ENCODE measurements at places on chromosomes 7 and 10. TPM values are rescaled to one million over a fixed set of nuclear protein-coding genes. Genes with fewer than 3 reads are reported as not detected.

GRCh38 chr7:18846765-18847215 is 270.6 kb downstream of the TWIST1 start:
- H3K27ac ChIP-seq = no peak overlapping the region
- H3K4me1 ChIP-seq = no peaks in the 10 kb centered on the region

DLG5 gene
- 92.4 TPM for total RNA-seq

AKR1D1 gene
- total RNA-seq = not detected

DNA sequence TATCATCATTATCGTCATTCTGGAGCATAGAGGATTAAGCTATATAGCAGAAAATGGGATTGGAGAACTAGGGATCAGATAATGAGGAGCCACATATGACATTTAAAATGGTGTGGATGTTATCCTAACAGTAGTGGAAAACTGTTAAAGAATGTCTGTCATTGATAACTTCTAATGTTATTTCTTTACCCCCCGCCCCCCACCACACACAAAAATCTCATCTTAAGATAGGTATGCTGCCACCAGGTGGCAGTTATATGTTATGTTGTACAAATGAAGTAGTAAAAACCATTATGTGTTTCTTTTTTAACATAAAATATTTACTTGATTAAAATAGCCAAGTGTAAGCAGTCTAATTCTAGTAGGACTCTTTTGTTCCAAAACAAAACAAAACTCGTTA is 13.0 kb downstream of the AKAP9 start:
- H3K4me3 ChIP-seq = no peak overlapping the region
- H3K27ac ChIP-seq = no peak overlapping the region
- no peak for DNase-seq
- peaks cover 6% of the 10 kb centered on the region for H3K4me1 ChIP-seq
- no peaks in the 10 kb centered on the region for H3K36me3 ChIP-seq

DNA sequence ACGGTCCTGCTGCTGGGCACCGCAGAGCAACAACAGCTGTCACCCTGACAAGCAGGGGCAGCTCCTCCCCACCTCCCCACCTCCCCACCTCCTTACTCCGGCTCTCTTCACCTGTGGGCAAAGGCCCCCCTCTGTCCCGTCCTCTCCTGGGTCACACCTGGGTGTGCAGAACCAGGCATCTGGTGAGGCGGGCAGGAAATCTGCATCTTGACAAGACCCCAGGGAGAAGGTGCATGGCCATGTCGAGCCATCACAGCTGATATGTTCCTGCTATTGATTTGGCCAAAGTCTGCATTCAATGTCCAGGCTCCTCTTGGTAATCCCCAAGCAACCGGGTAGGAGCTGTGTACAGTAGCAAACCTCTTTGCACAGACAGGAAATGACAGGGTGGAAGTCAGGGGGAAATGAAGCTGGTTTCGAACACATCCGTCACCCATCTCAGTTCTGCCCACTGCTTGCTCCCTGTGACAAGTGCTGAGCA is 554.2 kb downstream of the DNAJB6 start:
- no peaks in the 10 kb centered on the region for H3K36me3 ChIP-seq
- no peak for DNase-seq
- H3K4me1 ChIP-seq = no peaks in the 10 kb centered on the region
- H3K27me3 ChIP-seq = no peaks in the 10 kb centered on the region
- H3K27ac ChIP-seq = no peak overlapping the region

CUZD1 gene
- total RNA-seq = 0.81 TPM

ASB10 gene
- not detected for total RNA-seq

HUS1 gene
- 32.1 TPM for total RNA-seq

FAM25G gene
- total RNA-seq = not detected

- no peaks in the 10 kb centered on the region for H3K27me3 ChIP-seq
- peak overlapping the region; percentile 10 for H3K4me3 ChIP-seq
- DNase-seq = no peak
- H3K27ac ChIP-seq = no peak overlapping the region
- no peaks in the 10 kb centered on the region for H3K4me1 ChIP-seq
These were observed 5.9 kb downstream of the CPA2 start for GRCh38 chr7:130272381-130273080.

CYP2C19 gene
- not detected for total RNA-seq

NEUROG3 gene
- not detected for total RNA-seq

- no peak overlapping the region for H3K4me3 ChIP-seq
- no peak for DNase-seq
- H3K36me3 ChIP-seq = no peaks in the 10 kb centered on the region
- H3K4me1 ChIP-seq = no peaks in the 10 kb centered on the region
- H3K27ac ChIP-seq = no peak overlapping the region
These were observed 15.2 kb downstream of the ZCWPW1 start for GRCh38 chr7:100413346-100413745.

GRCh38 chr10:56258378-56258777 is 102.7 kb downstream of the ZWINT start:
- no peak overlapping the region for H3K4me3 ChIP-seq
- no peaks in the 10 kb centered on the region for H3K4me1 ChIP-seq
- DNase-seq = no peak
- H3K27ac ChIP-seq = no peak overlapping the region

DNA sequence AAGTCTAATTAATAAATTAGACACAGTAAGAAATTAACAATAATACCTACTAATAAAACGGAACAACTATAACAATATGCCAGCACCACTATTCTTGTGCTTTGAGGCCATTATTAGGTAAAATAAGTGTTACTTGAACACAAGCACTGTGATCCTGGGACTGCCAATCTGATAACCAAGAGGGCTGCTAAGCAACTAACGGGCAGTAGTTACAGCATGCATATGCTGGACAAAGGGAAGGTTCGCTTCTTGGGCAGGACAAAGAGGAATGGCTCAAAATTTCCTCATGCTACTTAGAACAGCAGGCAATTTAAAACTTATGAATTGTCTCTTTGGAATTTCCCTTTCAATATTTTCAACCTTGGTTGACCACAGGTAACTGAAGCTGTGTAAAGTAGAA is 718.6 kb downstream of the SORCS3 start:
- no peak for DNase-seq
- no peak overlapping the region for H3K4me3 ChIP-seq
- H3K4me1 ChIP-seq = no peaks in the 10 kb centered on the region
- H3K36me3 ChIP-seq = no peaks in the 10 kb centered on the region
- H3K27me3 ChIP-seq = no peaks in the 10 kb centered on the region

POU6F2 gene
- total RNA-seq = not detected

DNA sequence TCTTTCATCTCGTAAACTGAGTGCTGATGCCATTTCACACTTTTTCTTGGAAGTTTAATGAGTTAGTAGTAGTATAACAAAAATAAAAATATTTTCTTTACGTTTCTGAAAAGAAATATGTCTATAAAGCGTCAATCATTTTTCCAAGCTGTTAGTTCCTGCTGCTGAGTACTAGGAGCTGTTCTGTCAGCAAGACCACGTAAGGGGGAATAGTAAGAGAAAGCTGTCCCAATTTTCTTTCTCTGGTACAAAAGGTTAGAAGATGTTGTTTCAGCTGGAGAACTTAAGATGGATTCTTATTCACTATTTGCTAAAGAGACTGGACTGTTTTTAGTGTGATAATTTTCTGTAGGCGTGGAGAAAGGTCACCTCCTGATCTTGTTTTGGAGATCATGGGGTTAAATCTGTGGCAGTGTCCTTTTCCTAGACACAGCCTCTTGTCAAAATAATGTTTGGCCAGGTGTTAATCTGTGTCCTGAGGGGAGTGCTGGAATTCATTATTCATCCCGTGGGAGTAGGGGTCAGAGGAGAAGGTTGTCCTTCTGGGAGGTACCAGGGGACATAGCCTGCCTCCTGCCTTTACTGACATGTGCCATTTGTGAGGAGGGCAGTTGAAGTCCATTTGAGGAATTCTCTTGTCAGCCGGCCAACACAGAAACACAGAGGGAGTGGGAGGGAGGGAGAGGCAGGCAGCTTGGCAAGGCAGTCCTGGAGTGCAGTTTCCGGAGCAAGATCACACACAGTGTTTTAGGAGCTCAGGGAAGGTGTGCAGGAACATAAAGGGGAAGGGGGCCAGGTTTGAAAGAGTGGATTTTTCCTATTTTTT is 368.7 kb downstream of the AUTS2 start:
- no peak overlapping the region for H3K27ac ChIP-seq
- peaks cover 29% of the 10 kb centered on the region for H3K4me1 ChIP-seq
- no peaks in the 10 kb centered on the region for H3K27me3 ChIP-seq
- no peak overlapping the region for H3K4me3 ChIP-seq
- peak; percentile 72 for DNase-seq
- no peaks in the 10 kb centered on the region for H3K36me3 ChIP-seq

GRCh38 chr10:33253411-33253810 is 81.1 kb downstream of the NRP1 start:
- H3K4me3 ChIP-seq = no peak overlapping the region
- no peaks in the 10 kb centered on the region for H3K27me3 ChIP-seq
- DNase-seq = no peak
- H3K27ac ChIP-seq = no peak overlapping the region
- H3K36me3 ChIP-seq = no peaks in the 10 kb centered on the region

- no peak overlapping the region for H3K27ac ChIP-seq
- no peak overlapping the region for H3K4me3 ChIP-seq
- H3K27me3 ChIP-seq = no peaks in the 10 kb centered on the region
- H3K4me1 ChIP-seq = peaks cover under 1% of the 10 kb centered on the region
- H3K36me3 ChIP-seq = no peaks in the 10 kb centered on the region
- DNase-seq = no peak
These were observed 7.5 kb downstream of the ANKIB1 start for GRCh38 chr7:92253251-92253650.

GRCh38 chr10:86654411-86655172 is at the start of gene OPN4:
TSS of gene OPN4 (plus strand) at chr10:86654547. CDS start at chr10:86654784, 237 bp downstream.
- H3K4me3 ChIP-seq = no peak within 1 kb of the TSS
- H3K27ac ChIP-seq = no peak within 1 kb of the TSS
- no peaks in the 10 kb centered on the region for H3K36me3 ChIP-seq
- DNase-seq = no peak
- no peaks in the 10 kb centered on the region for H3K27me3 ChIP-seq

DNA sequence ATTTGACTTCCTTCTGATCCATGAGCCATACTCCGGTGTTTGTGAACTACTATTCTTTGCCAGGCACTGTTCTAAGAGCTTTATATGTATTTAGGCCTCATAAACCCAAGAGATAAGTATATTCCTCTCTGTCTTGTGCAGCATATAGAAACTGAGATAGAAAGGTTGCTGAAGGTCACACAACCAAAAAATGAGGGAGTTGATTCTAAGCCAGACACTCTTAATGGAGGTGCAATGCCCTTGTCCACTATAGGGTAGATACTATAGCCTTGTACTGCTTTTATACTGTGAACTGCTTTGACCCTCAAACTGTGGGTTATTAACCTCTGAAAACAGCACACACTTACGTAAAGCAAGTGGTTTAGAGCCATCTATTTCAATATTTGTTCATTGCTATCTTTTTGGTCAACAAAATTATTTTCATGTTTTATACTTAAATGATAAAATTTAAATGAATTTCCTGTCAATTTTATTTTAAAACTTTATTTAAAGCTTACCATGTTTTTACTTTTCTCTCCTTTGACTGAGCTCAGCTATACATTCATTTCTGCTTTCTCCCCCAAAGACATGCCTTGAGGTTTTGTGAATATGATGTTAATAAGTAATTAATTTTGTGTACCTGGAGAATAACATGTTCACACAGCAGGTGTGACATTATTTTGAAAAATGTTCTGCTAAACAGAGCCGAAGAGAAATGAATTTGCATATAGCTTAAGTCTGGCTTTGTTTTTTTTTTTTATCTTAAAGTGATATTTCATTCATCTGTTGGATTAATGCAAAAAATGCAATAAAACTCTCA is 687.3 kb downstream of the DNAJB9 start:
- H3K27ac ChIP-seq = no peak overlapping the region
- no peaks in the 10 kb centered on the region for H3K4me1 ChIP-seq
- no peak for DNase-seq

DNA sequence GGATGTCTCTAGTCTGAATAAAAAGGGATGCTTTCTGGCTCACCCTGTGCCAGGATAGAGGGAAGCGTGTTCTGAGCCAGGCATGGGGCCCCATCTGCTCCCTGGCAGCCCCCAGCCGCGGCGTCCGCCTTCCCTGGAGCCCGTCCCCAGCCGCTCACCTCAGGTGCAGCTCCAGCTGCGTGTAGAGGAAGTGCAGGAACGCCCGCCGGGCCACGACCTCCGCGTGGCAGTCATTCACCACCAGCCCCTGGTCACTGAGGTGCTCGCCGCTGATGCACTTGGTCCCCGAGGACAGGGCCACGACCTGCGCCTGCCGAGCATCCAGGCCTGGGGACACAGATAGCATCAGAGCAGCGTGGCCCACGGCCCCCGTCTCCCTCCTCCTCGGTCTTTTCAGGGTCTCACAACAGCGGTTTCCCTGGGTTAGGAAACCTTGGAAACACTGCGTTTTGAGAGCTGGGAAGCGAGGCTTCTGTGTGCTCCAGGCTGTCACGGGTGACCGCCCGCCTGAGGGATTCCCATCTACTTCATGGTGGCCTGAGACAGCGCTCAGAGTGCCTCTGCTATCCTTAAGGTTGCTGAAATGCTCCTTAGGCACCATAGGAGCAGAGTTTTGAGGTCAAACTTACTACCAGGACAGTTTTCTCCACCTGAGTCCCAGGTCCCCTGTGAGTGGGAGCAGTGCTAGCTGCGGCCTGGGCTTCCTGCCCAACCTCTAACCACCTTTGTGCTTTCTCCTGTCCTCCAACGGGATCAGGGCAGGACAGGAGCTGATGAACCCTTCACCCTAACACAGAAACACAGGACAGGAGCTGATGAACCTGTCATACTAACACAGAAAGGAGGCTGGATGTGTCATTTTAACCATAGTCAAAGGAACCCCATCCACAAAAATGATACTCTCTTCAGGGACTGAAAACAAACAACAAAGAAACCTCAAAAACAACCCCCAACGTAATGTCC is 186.1 kb downstream of the WDR37 start:
- H3K36me3 ChIP-seq = no peaks in the 10 kb centered on the region
- H3K4me1 ChIP-seq = no peaks in the 10 kb centered on the region
- H3K4me3 ChIP-seq = no peak overlapping the region
- DNase-seq = no peak
- H3K27ac ChIP-seq = no peak overlapping the region

- no peaks in the 10 kb centered on the region for H3K27me3 ChIP-seq
- H3K27ac ChIP-seq = no peak overlapping the region
- H3K4me3 ChIP-seq = no peak overlapping the region
- DNase-seq = no peak
- H3K36me3 ChIP-seq = no peaks in the 10 kb centered on the region
These were observed 77.8 kb downstream of the GNAT3 start for GRCh38 chr7:80434047-80434446.

SFTPA1 gene
- not detected for total RNA-seq

GRCh38 chr10:116490028-116490662 is 55.6 kb upstream of the PNLIP start:
- no peaks in the 10 kb centered on the region for H3K36me3 ChIP-seq
- no peaks in the 10 kb centered on the region for H3K27me3 ChIP-seq
- no peak for DNase-seq
